ENCODE measurements at places on chromosomes 12 and 14. TPM values are rescaled to one million over a fixed set of nuclear protein-coding genes. Genes with fewer than 3 reads are reported as not detected.

DNA sequence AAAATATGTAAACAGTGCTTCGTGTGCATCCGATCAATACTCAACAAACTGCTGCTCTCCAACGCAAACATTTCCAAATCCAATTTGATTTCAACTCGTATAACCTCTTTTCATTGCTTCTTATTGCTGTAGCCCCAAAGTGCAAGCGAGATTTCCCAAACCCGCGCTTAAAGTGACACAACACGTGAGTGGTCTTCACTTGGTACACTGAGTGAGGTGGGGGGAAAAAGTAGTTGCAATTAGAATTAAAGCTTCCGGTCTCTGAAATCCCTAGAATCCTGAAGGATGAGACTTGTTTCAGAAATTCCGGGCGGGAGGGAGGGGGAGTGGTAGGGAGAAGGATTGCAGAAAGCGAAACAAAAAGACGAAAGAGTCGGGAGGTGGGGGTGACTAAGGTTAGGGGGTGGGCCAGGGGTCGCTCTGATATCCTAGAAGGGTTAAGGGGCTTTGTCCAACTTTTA, 387.5 kb downstream of the BCAT1 start:
- DNase-seq = no peak

DNA sequence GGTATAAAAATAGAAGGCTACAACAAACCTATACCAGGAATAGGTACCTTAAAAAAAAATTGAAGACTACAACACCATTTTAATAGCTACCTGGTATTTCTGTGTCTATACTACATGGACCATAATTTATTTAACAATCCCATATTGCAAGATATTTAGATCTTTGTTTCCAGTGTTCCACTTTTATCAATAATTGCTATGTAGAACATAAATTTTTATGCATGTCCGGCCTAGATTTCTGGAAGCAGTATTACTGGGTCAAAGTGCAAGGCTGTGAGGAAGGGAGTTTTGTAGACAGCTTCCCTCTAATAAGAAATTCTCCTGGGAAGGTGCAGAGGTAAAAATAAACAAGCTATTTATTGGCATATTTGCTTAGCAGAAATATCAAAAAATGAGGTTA, 4.1 kb upstream of the DCAF11 start:
- no peak for DNase-seq

GRCh38 chr12:19201661-19202060, 72.1 kb downstream of the PLEKHA5 start:
- DNase-seq = no peak

GRCh38 chr12:116411977-116412376, 134.5 kb upstream of the MED13L start:
- no peak for DNase-seq

- DNase-seq = no peak
Observed at GRCh38 chr14:73817020-73817655, 34.5 kb upstream of the PTGR2 start.

DNA sequence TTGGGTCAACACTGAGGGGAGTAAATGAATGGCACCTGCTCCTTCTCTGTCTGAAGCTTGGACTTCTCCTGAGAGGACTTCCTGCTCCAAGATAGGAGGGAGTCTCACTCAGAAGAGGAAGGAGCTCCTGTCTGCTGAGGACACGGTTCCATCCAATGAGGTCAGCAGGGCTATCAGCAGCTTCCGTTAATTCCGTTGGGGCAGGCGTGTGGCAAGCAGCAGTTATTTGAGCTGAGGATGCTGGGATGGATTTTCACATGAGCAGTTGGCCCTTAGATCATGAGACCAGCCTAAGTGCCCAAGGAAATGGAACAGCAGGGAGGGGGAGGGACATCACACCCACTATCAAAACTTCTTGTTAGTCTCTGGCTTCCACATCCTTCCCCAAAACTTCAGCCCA, 159.0 kb upstream of the PZP start:
- DNase-seq = no peak

The DENND5B gene
- total RNA-seq = 45.2 TPM

The CMTM5 gene
- not detected for total RNA-seq

All from heart right ventricle (tissue), 16 donors.